Anterior cingulate cortex (tissue), 58 donors: ENCODE measurements at places on chromosomes 13 and 19.

DNA sequence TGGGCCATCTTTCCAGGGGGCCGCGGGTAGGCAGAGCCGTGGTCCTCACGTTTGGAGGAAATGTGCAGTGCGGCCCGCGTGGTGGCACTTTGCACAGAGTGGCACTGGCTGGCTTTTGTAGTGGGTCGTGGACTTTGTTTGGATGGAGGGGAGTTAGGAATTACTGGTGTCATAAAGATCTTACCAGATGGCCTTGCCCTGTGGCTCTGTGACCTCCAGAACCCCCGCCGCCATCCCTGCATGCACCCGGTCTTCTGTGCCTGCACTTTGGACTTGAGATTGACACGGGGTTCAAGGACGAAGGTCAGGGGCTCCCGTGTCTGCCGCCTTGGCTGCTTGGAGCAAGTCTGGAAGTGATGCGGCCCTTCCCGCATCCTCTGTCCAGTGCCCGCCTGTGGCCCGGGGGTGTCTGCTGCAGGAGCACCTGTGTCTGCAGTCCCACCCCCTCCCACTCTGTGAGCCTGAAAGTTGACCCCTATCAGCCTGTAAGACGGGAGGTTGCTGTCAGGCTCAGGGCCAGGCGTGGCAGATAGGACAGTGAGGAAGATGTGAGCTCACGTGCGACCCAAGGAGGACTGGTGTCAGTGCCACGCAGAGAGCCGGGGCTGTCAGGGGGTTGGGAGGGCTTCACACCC is 2.2 kb downstream of the GNA11 start:
- no peak for DNase-seq

DNA sequence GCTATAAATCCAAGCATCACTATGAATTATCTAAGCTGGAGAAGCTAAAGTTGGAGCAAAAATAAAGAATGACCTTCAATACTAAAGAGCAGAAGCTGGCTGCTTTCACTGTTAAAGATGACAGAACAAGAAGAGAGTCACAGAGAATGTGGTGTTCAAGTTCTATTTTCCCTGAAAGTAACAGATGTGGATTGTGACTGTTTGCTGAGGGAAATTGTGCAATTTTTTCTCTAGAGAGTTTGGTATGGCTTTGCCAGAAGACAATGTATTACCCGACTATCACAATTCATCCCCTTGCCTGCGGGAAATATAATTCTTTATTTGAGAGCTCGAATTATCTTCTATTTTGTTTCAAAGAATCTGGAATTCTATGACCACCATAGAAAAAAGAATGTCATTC is 83.1 kb downstream of the TNFSF13B start:
- no peak for DNase-seq

GRCh38 chr19:46596008-46596407 is 5.1 kb upstream of the CALM3 start:
- no peak for DNase-seq

DNA sequence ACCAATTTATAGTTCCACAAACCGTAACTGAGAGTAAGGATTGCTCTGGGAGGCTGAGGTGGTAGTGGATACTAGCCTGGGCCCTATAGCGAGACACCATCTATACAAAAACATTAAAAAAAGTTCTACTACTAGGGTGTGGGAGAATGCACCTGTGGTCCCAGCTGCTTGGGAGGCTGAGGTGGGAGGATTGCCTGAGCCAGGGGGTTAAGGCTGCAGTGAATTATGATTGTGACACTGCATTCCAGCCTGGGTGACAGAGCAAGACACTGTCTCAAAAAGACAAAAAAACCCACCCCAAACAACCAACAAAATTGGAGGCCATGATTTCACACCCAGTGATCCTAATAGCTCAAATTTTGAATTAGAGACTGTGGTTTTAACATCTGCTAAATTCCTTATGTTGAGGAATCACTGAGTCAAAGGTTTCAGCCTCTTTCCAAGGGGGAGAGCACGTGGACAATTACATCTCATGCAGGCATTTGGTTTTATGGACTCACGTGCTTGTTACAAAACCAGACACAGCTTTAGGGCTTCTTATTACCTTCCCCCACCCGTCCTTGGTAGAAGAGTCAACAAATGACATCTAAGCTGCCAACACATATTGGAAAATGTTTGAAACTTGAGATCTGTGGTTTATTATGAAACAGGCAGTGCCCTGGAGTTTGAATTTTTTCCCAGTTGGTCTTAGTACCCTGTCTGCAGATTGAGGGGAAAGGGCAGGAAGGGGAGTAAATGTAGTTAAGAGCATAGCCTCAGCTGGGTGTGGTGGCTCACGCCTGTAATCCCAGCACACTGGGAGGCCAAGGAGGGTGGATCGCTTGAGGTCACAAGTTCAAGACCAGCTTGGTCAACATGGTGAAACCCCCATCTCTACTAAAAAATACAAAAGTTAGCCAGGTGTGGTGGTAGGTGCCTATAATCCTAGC is 18.5 kb downstream of the CYP2A6 start:
- DNase-seq = no peak

- peak; percentile 61 for DNase-seq
Observed at GRCh38 chr19:36605101-36605876, at the start of gene ZNF382. TSS of gene ZNF382 (plus strand) at chr19:36605313. CDS start at chr19:36609915, 4,602 bp downstream.

DNA sequence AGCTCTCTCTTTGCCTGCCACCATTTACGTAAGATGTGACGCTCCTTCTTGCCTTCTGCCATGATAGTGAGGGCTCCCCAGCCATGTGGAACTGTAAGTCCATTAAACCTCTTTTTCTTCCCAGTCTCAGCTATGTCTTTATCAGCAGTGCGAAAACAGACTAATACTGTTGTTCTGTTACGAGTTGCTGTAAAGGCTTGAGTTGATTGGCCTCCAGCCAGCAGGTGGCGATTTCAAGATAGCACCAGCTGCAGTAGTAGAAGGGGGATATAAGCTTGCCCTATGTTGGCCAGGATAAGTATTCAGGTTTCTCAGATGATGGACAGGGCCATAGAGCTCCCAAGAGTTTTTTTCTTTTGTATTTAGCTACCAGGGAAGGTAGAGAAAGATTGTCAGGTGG is 385.5 kb downstream of the MZT1 start:
- no peak for DNase-seq

DNA sequence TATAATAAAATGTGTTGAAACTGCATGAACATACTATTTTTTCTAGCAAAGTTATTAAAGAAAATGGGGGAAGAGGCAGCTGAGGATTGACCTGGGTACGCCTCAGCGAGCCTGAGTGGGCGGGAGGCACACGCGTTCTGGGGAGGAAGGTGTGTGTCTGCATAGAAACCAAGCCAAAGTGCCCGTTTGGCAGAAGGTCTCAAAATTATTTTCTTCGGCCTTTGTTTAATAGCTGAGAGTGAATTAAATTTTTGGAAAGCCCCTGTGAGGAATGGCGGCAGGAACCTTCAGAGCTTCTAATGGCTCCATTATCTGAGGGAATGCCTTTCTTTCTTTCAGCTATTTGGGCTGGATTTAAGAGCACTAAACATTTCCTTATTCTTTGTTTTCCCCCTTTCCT is 5.2 kb downstream of the ZIC2 start:
- no peak for DNase-seq
